ENCODE measurements at places on chromosomes 2 and 18.

DNA sequence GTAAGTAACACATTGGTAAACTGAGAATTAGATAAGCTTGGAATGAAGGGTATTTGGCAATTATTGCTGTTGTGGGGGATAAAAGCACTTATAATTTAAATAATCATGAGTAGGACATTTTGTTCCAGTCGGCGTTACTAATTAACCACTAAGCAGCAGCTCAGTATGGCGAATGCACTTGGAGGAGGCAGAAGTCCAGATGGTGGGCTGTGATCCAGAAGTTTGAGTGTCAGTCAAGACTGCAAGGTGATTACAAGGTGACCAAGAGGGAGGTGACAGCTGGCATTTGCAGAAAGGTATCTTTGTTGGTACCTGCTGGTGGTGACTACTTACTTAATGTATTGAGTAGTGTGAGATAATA, 643.6 kb upstream of the FAM98A start:
- DNase-seq = no peak

GRCh38 chr2:151029406-151030157, 232.1 kb downstream of the RBM43 start:
- DNase-seq = no peak

GRCh38 chr18:65349635-65350034, 401.2 kb upstream of the CDH7 start:
- DNase-seq = no peak

DNA sequence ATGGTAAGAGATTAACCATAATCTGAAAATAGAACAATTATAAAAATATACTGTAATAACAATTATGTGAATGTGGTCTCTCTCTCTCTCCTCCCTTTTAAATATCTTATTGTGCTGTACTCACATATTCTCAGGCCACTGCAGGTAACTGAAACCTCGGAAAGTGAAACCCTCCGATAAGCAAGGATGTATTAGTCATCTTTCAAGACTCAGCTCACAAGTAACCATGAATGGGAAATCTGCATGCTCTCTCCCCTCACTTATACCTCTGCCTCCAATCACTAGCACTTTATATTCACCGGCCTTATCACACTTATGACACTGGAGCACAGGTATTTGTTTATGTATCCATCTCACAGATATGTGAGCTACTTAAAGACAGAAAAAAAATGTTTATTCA, 139.7 kb downstream of the LRP2 start:
- no peak for DNase-seq

DNA sequence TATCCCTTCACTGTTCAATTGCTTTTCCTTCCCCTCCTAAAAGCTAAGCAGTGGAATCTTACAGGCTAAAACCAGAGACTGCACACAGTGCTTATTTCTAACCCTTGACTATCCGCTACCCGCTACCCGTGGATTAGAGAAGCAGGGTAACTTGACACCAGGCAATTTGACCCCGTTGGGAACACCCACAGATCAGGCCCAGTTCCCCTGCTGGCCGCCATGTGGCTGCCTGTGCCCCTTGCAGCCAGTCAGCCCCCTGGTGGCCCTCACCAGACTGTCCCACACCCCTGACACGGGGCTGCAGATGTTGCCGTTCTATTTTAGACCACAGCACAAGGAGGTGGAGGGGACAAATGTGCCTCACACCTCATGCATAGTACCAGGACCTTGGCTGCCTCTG, 74.8 kb downstream of the TXNL1 start:
- DNase-seq = no peak

DNA sequence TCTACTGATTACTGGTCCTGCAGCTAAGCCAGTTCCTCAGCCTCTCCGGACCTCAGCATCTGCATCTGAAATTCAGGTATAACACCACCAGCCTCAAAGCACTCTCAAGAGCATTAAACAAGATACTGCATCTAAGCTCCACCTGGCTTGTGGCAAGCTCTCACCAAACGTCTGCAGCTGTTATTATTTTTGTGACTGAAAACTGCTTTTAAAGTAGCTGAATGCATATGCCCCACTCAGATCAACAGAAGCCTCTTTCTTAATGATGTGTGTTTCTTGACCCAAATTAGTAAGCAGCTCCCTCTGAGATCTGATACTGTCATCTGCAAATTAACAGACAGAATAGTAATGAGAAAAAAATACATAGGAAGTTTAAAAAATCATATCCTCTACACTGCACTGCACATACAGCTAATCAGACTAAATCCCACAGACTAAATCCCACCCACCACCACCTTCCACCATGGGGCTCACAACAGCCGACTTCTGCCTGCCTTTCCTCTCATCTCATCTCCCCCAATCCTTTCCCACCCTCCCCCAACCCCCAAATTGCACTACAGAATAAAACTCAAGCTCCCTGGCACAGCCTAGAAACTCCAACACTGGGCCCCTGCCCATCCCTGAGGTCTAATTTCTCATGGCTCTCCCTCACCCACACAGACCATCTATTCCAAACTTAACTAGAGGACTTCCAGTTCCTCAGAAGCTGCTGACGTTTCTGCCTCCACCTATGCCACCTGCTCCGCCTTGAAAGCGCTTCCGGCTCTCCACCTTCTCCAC, 52.9 kb downstream of the TMEM163 start:
- no peak for DNase-seq

DNA sequence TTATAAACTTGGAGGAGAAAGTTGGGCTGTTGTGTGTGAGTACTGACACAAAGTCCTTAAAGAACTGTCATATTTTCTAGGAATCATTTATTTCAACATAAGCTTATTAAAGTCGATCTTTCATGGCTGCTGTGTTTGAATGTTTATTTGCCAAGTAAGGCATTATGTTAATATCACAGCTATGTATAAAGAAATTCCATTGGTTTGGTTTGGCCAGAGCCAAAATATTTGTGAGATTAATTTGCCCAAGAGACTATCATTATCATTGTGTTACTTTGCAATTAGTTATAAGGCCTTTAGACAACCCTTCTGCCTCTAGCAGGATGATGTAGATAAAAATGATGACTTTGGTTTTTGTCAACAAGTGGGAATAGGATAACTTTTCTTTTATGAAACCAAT, 240.6 kb upstream of the NT5C1B start:
- no peak for DNase-seq

DNA sequence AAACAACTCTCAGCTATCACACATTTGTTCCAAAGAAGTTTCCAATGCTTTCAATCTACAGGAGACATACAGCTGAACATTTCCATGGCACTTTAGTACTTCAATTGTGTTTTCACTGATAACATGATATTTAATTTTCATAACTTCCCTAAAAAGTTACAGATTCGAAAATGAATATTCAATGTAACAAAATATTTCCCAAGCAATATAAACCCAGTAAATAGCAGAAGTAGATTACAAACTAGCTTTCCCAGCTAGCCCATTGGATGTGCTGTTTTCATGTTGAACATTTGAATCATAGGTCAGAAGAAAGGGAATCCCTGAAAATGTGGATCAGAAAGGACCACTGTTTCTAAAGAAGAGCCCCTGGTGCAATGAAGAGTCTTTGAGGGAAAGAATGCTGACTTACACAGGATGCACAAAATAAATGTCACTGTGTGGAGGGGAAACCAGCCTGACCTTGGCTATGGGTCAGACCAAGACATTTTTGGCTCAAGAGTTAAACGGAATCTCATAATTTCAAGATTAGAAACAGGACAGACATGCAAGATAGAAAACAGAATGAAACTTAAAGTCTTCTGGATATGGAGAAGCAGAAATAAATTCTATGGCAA, 22.5 kb downstream of the CYTIP start:
- DNase-seq = no peak

DNA sequence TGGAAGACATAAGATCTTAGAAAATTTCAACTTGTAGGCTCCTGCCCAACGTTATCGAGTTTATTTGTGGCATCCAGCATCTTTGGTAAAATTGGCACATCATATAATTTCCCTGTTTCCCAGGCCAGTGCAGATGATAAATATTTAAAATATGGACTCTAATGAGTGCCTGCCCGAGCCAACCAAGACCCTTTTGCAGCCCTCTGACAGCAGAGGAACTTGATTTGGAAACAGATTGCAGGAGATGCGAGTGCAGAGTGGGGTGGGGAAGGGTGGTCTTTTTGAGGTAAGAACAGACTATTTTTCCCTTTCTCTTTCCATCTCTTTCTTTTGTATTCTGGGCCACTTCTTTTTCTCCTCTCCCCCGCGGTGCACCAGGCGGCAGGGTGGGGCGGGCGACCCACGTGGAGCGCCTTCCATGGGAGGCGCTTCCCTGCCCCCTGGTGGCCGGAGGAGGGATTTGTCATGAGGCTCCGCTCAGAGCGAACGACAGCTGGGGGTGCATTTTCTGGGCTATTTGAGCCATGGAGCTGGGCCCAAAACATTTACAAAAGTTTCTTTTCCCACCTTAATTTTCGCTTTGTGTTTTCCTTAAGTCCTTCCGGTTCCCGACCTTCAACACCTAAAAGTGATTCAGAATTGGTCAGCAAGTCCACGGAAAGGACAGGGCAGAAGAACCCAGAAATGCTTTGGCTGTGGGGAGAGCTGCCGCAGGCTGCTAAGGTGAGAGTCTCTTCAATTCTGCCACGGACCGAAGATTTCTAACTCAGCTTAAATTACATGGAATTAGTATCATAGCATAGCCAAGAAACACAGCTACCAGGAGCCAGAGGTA, 32.7 kb downstream of the LPIN1 start:
- peak; percentile 75 for DNase-seq
